ENCODE measurements at places on chromosomes 5 and 9.
A peak's percentile ranks its signal among the peaks of the same experiment; 100 is the strongest.

DNA sequence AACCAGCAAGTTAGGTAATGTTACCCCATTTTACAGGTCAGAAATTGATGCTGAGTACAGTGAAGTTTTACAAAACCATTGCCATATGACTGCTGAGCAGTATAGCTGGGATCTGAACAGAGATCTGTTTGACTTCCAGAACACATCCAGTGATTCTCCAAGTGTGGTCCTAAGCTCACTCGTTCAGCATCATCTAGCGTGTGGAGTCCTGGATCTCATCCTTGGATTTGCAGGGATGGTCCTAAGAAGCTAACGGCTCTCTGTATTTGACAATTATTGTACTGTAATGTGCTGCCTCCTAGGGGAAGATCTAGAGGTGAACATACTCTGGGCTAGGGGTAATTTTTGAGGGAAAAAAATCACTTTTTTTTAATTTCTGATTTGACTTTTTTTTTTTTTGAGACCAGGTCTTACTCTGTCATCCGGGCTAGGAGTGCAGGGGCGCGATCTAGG is 1.4 kb downstream of the SLC26A2 start:
- no peak for DNase-seq

DNA sequence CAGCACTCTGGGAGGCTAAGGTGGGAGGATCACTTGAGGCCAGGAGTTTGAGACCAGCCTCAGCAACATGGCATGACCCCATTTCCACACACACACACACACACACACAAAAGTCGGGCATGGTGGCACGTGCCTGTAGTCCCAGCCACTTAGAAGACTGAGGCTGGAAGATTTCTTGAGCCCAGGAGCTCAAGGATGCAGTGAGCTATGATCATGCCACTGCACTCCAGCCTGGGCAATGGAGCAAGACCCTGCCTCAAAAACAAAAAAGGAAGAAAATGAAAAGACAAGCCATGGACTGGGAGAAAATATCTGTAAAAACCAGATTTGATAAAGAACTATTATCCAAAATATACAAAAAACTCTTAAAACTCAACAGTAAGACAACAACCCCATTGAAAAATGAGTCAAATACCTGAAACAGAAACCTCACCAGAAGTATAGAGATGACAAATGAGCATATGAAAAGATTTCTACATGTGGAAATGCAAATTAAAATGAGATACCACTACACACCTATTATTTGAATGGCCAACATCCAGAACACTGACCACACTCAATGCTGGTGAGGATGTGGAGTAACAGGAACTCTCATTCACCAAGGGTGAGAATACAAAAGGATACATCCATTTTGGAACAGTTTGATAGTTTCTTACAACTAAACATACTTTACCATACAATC is 24.7 kb downstream of the DNAJA1 start:
- DNase-seq: no peak

DNA sequence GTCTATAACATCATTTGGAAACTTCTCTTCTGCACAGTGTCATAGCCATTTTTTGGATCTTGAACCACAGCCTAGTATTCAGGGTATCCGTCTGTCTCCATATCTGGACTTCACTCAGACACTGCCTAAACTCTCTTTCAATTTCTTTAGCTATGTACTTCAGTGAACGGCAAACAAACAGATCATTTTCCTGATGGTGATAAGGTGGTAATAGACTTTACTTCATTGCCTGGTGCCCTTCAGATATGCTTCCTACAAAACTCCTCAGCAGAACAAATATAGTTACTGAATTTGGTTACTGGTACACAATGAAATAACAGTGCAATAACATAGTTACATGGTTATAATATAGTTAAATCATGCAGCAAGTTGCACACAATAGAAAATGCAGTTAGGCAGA is 348.2 kb downstream of the ZSWIM6 start:
- DNase-seq: no peak

- peak; percentile 63 for DNase-seq
Measured at GRCh38 chr9:36742264-36742663, 169.6 kb downstream of the MELK start.

GRCh38 chr9:2230362-2230761 is 215.2 kb downstream of the SMARCA2 start:
- peak; percentile 36 for DNase-seq

GRCh38 chr5:82991678-82992323 is 85.4 kb downstream of the TMEM167A start:
- no peak for DNase-seq

DNA sequence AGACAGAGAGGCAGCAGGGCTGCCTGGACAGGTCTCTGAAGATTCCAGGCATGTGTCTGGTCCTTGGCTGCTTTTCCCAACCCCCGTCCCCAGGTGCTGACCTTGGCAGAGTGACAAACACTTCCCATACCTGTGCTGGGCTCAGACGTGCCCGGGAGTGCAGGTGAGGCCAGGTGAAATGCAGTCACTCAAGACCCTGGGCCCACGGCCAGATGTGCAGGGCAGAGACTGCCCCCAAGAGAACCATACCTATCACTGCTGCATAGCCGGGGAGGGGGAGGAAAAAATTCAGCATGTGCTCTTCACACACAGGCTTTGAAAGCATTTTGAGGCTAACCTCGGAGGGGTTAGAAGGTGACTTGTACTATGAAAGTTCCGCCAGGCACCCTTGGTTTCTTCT is 22.6 kb downstream of the CCNJL start:
- DNase-seq: peak; percentile 19
